ENCODE measurements at places on chromosomes 1 and 21.

DNA sequence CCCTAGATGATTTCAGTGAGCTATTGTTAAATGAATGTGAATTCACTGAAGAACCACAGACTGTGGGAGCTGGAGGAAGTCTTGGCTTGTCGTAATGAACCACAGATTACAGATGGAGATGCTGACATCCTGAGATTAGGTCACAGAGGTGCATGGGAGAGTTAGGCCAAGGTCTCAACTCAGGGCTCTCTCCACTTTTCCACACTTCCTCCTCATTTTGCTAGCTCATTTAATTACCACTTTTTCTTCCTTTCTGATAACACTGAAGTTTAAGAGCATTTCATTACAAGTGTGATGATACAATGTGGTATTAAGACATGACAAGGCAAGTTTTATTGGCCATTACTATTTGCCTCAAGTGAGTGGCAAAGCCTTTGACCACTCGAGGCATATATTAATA lies 30.8 kb downstream of the ST6GALNAC3 start:
- DNase-seq: no peak

GRCh38 chr1:47981667-47982350 lies 15.4 kb downstream of the TRABD2B start:
- DNase-seq: no peak

DNA sequence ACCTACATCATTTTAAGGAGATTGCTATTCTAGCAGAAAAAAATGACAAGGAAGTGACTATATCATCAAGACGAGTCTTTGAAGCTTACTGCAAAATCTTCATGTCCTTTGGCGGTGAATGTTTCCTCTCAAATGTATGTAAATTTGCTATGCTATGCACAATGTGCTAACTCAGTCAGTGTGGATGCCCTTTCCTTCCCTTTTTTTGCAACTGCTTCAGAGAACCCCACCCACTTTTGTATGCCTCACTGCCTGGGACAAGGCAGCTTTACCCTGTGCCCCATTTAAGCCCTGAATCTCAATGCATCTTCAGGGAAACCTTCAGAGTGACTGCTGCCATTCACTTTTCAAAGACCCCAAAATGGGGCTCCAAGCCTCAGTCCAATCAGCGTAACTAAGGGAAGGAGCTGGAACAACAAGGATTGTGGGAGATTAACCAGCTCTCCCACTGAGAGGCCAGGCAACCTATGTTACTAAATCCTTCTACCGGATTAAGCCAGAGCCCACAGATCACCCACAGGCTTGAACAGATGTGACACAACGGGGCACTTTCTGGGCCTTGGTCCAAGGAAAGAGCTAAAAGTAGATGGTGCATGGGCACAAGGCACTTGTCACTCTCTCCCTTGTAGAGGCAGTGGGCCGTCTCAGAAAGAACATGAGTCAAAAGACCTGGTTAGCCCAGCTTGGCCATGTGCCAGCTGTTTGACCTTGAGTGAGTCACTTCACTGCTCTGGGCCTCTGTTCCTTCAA lies 154.4 kb downstream of the PLPP3 start:
- DNase-seq: peak; percentile 57

DNA sequence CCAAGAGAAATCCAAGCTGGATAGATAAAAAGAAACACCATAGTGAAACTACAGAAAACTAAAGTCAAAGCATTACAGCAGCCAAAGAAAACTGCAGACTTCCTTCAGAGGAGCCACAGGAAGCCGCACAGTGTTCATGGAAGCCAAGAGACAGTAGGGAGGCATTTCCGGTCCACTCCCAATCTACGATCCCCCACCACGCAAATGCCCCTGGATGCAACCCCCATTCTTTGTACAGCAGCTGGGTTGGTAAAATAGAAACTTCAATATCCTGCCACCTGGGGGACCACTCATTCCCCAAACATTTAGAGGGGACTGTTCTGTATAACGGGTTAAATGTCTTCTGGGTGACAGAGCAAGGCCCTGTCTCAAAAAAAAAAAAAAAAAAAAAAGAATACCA lies 43.9 kb upstream of the TSPEAR start:
- no peak for DNase-seq

DNA sequence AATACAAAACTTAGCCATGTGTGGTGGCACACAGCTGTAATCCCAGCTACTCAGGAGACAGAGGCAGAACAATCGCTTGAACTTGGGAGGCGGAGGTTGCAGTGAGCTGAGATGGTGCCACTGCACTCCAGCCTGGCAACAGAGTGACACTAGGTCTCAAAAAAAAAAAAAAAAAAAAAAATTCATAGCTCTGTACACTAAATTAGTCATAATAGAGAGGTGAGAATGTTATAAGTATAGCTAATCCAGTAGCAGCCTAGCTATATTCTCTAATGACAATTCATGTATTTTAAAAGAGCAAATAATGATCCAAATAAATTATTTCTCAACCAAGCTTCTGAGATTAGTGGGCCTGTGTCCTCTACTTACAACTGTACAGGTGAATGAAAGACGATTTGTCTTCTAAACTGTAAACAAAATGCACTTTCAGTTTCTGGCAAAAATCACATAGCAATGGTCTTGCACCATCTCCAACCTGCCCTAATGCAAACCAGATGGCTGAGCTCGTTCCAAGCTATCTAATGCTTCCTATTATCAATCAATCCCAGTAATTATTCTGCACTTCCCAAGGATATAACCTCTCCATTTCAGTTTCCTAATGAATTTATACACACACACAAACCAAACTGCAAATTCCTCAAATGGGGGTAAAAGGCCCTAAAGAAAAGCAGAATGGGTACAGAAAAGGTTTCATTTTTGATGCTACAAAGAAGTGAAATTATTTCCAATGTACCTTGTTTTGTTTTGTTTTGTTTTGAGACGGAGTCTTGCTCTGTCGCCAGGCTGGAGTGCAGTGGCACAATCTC lies 56.5 kb downstream of the GATAD2B start:
- peak; percentile 49 for DNase-seq

- no peak for DNase-seq
Measured at GRCh38 chr1:207922554-207922953, 11.6 kb upstream of the CD34 start.

GRCh38 chr1:146035048-146035423 lies 13.5 kb upstream of the HJV start:
- DNase-seq: peak; percentile 47

DNA sequence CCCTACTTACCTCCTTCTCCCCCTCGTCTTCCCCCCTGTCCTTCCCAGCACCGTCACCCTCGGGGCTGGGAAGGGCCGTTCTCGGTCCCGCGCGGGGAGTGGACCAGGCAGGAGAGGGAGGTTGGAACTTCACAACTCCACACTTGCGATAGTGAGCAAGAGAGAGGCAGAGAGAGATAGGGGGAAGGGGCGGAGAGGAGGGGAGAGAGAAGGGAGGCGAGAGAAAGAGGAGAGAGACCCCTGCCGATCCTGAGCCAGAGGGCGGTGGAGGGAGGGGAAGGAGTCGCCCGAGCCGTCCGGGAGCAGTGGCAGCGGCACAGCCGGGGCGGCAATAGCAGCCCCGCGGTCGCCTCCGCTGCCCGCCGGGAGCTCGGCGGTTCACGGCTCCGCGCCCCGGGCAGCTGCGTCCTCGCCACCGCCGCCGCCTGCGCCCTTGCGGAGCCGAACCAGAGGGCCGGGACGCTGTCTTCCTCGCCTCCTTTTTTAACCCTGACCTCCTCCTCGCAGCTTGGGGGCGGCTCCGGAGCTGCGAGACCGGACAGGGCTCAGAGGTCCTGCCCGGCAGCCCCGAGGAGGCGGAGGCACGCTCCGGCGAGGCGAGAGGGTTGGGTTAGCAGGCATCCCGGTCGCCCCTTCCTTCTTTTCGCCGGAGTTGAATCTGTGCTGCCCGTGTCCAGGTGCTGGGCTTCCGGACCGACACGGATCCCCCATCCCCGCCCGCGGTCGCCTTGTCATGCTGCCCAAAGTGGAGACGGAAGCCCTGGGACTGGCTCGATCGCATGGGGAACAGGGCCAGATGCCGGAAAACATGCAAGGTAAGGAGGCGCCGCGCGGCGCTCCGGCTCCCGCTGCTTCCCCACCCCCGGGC lies 11.7 kb downstream of the NR5A2 start:
- no peak for DNase-seq

Data from fibroblast of skin of scalp (primary cell).